Stimulated activated CD8-positive, alpha-beta memory T cell treated with anti-CD3 and anti-CD28 coated beads, Interleukin-2, amount 100 ng/mL, for 1 hour (primary cell): ENCODE measurements at places on chromosomes 3 and 15.

- DNase-seq = no peak
Observed at GRCh38 chr3:88713233-88713691, 394.2 kb upstream of the EPHA3 start.

DNA sequence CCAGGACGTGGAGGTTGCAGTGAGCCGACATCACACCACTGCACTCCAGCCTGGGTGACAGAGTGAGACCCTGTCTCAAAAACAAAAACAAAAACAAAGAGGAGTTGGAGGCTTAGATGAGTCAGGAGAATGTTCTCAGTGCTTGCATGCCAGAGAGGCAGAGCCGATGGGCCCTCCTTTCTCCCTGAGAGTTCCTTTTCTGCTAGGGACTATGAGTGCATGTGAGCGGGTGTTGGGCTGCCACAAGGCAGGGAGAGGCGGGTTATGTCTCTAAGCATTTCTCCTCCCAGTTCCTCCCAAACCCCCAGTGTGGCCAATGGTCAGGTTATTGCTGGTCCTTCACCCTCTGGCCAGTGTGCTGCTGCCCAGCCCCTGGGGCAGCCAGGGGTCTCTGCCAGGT lies 45.1 kb downstream of the RTP1 start:
- DNase-seq = no peak

- DNase-seq = no peak
Observed at GRCh38 chr15:101022306-101022705, 103.1 kb downstream of the LRRK1 start.

DNA sequence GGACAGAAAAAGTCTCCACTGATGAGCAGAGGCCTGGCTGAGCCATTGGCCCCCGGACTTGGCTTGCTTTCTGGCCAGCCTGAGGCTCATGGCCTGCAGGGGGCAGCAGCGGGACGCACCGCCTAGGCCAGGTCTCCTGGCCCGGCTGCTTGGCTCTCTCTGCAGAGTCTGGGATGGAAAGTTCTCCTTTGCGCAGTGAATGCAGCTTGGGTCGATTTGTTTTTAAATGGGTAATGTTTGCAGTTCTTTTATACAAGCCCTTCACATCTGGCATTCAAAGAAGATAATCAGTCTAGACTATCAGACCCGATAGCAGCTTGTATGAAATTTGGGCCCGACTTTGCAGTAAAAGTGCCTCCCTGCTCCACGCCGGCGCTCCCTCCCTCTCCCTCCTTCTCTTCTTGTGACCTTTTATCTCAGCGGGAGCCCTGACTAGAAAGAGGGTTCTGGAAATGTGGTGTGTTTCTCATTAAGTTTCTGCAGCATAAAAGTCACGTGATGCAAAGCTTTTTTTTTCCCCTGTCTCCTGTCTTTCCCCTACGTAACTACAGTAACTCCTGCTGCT lies 59.9 kb downstream of the ZNF621 start:
- DNase-seq = peak; percentile 53

GRCh38 chr3:153573481-153573880 lies 411.5 kb downstream of the RAP2B start:
- DNase-seq = no peak

GRCh38 chr3:164094546-164094945 lies 983.8 kb downstream of the SI start:
- DNase-seq = no peak

DNA sequence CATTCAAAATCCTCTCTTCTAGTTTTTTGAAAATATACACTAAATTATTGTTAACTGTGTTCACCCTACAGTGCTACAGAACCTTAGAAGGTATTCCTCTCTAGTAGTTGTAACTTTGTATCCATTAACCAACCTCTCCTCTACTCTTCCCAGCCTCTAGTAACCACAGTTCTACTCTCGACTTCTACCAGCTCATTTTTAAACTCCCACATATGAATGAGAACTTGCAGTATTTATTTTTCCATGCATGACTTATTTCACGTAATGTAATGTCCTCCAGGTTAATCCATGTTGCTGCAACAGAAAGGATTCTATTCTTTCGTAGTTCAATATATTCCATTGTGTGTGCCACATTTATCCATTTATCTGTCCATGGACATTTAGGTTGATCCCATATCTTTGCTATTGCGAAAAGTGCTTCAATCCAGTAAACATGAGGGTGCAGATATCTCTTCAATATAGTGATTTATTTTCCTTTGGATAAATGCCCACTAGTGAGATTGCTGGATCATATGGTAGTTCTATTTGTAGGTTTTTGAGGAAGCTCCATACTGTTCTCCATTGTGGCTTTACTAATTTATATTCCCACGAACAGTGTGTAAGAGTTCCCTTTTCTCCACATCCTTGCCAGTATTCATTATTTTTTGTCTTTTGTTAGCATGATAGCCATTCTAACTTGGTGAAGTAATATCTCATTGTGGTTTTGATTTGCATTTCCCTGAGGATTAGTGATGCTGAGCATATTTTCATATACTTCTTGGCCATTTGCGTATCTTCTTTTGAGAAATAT lies 113.7 kb upstream of the SMAD3 start:
- no peak for DNase-seq

DNA sequence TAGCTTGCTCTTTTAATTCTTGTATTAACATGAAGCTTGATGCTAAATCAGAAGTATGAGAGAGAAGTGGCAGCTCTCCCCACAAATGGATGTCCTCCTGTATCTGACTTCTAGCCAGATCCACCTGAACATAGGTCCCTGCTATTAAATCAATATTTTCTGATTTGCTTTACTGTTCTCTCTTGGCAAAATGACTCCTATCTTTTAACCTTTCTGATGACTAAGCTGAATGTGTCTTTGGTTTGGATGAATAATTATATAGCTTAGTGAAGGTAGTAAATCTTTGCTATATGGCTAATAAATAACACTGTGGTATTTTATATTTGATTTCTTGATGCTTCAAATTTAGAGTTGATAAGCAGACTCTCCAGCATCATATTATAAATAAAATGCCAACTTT lies 28.3 kb upstream of the ARL14 start:
- no peak for DNase-seq

- DNase-seq = no peak
Observed at GRCh38 chr3:123791417-123791816, 92.7 kb downstream of the MYLK start.

DNA sequence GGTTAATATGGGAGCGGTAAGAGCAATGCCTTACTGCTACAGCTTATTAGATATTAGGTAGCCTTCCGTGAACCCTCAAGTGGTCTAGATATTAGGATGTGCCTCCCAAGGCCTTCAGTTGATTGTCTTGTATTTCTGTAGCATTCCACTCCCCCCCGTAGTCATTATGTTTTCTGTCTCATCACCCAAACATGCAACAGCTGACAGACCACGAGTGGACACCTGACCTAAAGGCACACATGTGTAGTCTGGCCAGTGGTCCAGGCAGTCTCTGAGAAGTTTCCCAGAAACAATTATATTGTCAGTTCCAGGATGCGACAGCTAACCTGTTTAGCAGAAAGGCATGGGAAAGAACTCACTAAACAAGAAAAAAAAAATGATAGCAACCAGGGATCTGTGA lies 1000.9 kb downstream of the AGBL1 start:
- DNase-seq = no peak

GRCh38 chr15:53009093-53009492 lies 219.0 kb upstream of the ONECUT1 start:
- DNase-seq = no peak

DNA sequence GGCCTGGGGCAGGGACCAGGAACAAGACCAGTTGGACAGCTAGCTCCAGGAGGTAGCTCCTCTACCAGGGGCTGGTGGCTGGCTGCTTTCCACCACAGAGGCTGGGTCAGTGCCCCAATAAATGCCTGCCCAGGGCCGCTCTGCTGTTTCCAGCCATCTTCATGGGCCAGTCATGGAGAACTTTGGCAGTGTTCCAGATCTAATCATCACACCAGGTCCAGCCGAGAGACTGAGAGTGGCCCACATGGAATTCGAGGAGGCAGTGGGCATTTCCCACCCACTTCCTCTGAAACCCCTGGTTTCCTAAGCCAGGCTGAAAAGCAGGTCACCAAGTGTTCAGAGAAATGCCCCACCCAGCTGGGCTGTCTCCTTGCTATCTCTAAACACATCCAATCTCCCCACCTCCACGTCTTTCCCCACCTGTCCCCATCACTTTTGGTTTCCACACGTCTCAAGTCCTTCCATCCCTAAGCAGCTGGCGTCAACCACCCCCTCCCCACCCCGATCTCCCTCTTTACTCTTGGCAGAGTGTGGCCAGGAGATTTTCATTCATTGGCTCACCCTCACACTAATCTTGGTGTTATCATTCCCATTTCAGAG lies 190.0 kb upstream of the LINGO1 start:
- DNase-seq = no peak

DNA sequence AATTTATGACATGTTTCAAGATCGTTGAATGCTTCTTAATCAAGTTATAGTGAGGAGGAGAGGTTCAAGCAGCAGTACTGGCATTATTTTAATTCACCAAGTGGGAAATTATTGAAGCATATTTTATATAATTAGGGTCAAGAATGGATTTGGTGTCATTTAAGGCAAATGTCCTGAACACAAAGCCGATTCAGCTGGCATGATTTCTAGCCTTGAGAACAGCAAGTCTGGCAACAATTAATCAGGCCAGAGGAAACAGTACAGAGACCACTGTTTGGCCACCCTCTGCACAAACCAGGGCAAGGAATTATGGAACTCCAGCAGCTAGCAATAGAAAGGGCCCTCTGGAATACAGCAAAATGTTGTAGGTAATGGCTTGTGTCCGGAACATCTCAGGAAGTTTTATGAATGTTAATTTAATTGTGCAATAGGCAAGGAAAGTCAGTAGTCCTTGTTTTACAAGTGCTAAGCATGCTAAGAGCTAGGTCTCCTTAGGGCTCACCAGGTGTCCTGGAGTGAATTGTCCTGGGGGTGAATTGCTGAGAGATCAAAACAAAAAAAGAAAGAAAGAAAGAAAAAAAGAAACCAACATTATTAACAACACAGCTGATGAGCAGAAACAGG lies 38.7 kb upstream of the SNRK start:
- DNase-seq = no peak

- no peak for DNase-seq
Observed at GRCh38 chr3:35721628-35722027, 82.3 kb downstream of the ARPP21 start.

DNA sequence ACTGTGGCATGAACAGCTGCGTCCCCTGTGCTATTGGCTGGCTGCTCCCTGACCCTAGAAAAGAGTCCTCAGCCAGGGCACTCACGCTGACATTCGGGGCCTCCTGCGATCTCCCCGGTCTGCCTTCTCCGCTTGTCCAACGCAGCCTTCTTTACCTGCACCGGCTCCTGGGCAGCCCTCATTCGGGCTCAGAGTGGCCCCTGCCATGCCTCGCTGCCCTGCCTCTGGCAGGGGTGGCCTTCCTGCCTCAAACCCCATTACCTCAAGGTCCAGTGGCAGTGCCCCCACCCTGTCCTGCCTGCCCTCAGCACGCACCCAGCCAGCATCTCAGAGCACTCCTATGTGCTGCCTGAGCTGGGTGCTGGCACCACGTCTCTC lies 86.5 kb downstream of the TBC1D2B start:
- DNase-seq = no peak

DNA sequence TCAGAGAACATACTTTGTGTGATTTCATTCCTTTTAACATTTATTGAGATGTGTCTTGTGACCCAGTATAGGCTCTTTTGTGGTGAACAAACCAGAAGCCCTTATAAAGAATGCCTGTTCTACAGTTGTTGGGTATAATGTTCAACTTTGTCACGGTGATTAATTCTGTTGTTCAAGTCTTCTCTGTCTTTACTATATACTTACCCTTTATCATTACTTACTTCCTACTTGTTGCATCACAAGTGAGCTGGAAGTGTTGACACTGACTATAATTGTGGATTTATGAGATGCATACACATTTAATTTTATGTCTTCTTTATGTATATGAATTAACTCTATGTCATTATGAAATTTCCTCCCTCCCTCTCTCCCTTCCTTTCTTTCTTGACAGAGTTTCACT lies 59.7 kb upstream of the TBL1XR1 start:
- DNase-seq = no peak

- DNase-seq = peak; percentile 24
Observed at GRCh38 chr3:45994419-45995235, 997 bp downstream of the FYCO1 start.

GRCh38 chr3:174441588-174442301 lies 417.4 kb upstream of the NAALADL2 start:
- no peak for DNase-seq

DNA sequence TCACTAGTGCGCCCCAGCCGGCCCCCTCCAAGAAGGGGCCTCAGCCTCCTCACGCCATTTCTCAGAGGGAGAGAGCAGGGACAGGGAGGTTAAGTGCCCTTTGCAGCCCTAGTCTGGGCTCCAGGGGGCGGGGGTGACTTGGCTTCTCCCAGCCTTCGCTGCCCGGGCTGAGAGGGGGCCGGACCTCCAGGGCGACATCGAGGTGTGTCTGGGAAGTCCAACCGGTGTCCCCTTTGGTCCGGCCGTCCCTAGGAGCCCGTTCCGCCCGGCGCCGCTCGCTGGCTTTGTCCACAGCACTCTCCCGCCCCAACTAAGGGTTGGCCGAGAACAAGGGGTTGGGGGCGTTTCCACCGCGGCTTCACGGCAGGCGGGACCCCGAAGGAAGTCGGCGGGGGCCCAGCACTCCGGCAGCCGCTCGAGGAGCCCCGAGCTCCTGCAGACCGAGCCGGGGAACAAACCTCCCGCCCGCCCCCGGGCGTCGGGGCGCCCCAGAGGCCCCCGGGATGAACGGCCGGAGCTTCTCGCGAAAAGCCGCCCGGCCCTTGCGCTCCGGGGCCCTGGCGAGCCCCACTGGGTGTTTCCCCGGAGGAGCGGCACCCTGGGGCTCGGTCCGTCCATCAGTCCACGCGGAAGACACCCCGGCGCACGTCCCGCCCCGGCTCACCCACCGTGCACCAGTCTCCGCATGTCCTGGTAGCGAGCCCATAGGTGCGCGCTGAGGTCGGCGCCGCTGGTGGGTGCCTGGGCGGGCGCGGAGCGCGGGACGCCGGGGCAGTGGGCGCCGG lies 627 bp downstream of the NT5DC2 start:
- DNase-seq = no peak

DNA sequence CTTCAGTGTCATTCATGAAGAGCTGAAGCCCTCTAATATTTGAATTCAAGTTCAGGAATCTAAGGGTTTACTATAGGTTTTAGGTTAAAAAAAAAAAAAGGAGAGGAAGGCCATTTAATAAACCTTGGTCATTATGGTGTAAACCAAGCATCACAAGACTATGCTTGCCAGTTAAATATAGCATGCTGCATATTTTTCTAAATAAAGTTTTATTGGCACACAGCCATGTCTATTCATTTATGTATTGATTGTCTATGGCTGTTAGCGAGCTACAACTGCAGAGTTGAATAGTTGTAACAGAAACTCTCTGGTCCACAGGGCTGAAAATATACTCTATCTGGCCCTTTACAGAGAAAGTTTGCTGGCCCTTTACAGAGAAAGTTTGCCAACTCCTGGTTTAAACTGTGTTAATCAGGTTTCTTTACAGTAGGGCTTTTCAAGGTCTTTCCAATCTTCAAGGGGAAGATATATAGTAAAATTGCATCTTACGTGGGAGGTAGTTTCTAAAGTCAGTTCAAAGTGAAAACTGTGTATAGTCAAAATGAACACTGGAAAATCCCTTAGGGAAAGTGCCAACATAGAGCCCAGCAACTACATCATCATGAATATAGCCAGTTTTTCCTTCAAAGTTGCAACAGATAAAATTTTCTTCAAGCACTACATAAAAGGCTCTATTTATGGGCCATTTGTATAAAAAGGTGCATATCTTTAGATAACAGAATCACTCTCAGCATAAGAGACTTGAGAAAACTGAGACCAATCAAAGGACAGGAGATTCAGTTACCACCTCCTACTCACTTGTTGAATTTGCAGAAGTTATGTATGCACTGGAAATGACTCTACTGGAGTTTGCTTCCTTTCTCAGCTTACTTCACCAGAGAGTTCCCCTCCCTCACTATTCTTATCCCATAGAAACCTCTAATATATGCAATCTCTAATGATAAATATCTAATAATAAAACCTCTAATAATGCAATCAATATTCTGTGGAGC lies 49.7 kb upstream of the FRMD4B start:
- DNase-seq = no peak
